ENCODE measurements at places on chromosomes 2 and 18. TPM values are rescaled to one million over a fixed set of nuclear protein-coding genes. Genes with fewer than 3 reads are reported as not detected.

GRCh38 chr2:47697000-47697601 lies 85.8 kb upstream of the MSH6 start:
- peak; percentile 92 for DNase-seq
- peak overlapping the region; percentile 68 for H3K4me3 ChIP-seq
- no peaks in the 10 kb centered on the region for H3K27me3 ChIP-seq
- H3K4me1 ChIP-seq, result peaks cover 95% of the 10 kb centered on the region

DNA sequence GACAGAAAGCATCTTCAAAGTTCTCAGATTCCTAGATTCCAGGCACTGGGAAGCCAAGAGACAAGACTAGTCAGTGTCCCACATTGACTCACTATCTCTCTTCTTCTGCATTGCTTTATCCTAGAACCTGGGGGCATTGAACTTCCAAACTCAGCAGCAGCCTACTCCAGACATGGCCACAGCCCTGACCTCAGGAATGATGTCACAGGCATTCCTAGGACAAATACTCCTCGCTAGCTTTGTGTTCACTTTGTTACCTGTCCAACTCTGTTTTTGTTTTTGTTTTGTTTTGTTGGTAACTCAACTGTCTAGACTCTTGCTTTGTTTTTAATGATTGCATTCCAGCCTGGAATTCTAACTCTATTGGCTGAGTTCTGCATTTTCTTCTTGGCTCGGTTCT lies 449.3 kb upstream of the SPHKAP start:
- DNase-seq, result no peak
- H3K4me3 ChIP-seq, result no peak overlapping the region
- no peak overlapping the region for H3K27ac ChIP-seq
- H3K27me3 ChIP-seq, result no peaks in the 10 kb centered on the region

DNA sequence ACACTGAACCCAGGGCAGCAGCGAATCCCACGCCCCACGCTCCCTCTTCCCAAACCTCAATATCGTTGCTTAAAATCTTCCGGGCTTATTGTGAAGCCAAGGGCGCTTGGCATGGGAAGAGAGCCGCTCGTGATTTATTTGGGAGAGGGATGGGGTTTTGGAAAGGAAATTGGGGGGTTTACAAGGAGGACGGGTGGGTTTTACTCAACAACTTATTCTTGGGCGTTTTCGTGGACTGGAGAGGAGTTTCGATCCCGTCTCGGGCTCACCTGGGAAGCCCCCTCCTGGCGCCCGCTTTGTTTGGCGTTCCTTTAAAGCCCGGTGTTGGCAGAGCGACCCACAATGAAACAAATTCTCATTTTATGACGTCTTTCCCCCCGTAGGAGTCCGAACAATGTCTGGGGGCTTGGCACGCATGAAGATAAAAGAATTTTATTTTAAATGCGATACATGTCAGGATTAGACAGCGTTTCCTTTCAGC lies 135.3 kb downstream of the INSIG2 start:
- no peaks in the 10 kb centered on the region for H3K36me3 ChIP-seq
- peaks cover 10% of the 10 kb centered on the region for H3K4me1 ChIP-seq
- H3K27ac ChIP-seq, result no peak overlapping the region
- no peak for DNase-seq
- H3K27me3 ChIP-seq, result no peaks in the 10 kb centered on the region

DNA sequence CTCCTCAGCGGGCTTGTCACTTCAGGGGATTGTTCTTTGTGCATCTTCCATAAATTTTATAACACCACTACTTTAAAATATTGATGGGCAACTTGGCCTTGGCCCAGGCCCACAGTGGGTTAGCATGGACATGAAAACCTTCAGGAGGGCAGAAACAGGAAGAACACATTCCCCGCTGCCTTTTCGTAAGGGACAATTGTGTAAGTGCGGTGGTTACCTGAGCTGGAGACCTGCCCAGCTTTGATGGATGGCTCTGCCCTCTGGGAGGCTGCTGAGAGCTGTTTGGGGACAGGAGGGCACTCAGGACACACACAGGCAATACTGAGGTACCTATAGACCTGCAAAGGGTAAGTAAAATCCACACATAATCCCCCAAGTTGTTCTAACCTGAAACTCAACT lies 46.8 kb downstream of the FECH start:
- H3K4me1 ChIP-seq, result no peaks in the 10 kb centered on the region
- H3K4me3 ChIP-seq, result no peak overlapping the region
- H3K27ac ChIP-seq, result no peak overlapping the region
- no peaks in the 10 kb centered on the region for H3K36me3 ChIP-seq
- DNase-seq, result no peak

GRCh38 chr2:23312996-23313606 lies 71.9 kb upstream of the KLHL29 start:
- no peak overlapping the region for H3K4me3 ChIP-seq
- H3K4me1 ChIP-seq, result no peaks in the 10 kb centered on the region

GRCh38 chr2:168278424-168278888 lies 31.1 kb upstream of the STK39 start:
- H3K4me1 ChIP-seq, result no peaks in the 10 kb centered on the region
- H3K27ac ChIP-seq, result no peak overlapping the region
- no peaks in the 10 kb centered on the region for H3K36me3 ChIP-seq
- no peak overlapping the region for H3K4me3 ChIP-seq

DNA sequence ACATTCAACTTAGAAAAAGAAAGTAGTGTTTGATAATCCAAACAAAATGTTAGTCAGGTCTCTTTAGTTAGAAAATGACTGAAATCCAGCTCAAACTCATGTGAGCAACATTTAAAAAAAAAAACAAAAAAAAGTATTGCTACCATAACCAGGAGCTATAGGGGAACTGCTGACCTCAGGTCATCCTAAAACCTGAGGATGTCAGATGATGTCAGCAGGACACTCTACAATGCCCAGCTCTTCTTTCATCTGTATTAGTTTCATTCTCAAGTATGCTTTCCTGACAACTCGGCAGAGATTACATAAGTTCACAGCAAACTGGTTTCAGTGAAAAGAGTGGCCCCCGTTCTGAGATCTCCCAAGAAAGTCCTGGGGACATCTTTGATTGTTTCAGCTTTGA lies 4.2 kb upstream of the ESCO1 start:
- H3K36me3 ChIP-seq, result no peaks in the 10 kb centered on the region
- H3K27me3 ChIP-seq, result no peaks in the 10 kb centered on the region
- no peak overlapping the region for H3K4me3 ChIP-seq
- H3K27ac ChIP-seq, result no peak overlapping the region
- peaks cover 17% of the 10 kb centered on the region for H3K4me1 ChIP-seq

DNA sequence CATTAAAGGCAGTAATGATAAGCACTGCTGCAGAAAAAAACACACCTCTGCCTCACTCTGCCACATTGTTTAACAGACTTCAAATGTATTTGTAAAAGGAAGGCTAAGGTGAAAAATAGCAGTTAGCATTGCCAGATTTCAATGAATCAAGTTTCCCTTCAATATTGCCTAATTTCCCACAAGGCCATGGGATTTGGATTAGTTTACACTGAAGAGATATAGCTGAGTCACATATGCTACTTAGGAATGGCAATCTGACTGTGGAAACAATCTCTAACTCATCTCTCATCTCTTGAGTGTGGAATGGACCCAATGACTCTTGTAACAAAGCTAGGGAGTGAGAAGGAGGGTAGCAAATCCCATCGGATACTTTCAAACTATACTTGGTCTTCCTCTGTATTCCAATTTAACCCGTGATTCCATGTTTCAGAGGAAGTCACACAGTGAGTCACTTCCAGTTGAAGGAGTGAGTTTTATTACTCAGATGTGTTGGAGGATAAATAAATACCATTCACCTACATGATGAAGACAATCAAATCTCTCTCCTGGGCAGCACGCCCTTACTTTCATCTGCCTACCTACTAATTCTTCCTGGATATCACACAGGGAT lies 5.1 kb downstream of the B4GALT6 start:
- no peaks in the 10 kb centered on the region for H3K27me3 ChIP-seq
- no peak overlapping the region for H3K4me3 ChIP-seq
- H3K27ac ChIP-seq, result no peak overlapping the region
- H3K4me1 ChIP-seq, result peaks cover 2% of the 10 kb centered on the region
- no peaks in the 10 kb centered on the region for H3K36me3 ChIP-seq
- no peak for DNase-seq

GRCh38 chr2:218366621-218367414 lies 10.2 kb downstream of the CATIP start:
- no peaks in the 10 kb centered on the region for H3K27me3 ChIP-seq
- peak overlapping the region; percentile 67 for H3K4me3 ChIP-seq
- no peaks in the 10 kb centered on the region for H3K36me3 ChIP-seq
- H3K4me1 ChIP-seq, result peaks cover 47% of the 10 kb centered on the region
- H3K27ac ChIP-seq, result no peak overlapping the region

DNA sequence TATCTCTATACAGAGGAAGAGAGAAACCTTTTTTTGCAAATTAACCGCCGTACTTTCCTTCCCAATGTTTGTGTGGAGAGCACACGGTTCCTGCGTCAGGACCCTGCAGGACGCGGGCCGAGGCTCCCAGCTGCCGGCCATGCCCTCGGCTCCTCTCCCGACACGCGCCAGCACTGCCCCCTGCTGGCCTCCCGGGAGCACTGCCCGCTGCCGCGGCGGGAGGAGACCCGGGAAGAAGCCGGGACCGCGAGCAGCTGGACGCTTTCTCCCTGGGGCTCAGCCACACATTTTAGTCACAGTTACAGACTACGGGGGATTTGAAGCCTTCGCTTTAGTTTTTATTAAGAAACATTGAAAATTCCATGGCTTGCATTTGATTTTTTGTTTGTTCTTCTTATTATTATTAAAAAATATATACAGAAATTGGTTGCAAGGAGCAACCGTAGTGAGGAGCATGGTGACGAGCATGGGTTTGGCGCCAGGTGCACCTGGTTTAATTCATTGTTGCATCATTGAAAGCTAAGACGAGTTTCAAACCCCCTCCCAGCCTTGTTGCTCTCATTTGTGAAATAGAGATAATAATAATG lies 401.2 kb downstream of the GALR1 start:
- no peak overlapping the region for H3K27ac ChIP-seq
- H3K36me3 ChIP-seq, result no peaks in the 10 kb centered on the region
- peak; percentile 91 for DNase-seq
- H3K4me1 ChIP-seq, result no peaks in the 10 kb centered on the region
- no peak overlapping the region for H3K4me3 ChIP-seq

GRCh38 chr18:51279367-51279984 lies 82.0 kb upstream of the MEX3C start:
- no peaks in the 10 kb centered on the region for H3K4me1 ChIP-seq
- DNase-seq, result no peak
- no peaks in the 10 kb centered on the region for H3K27me3 ChIP-seq
- H3K4me3 ChIP-seq, result no peak overlapping the region
- no peaks in the 10 kb centered on the region for H3K36me3 ChIP-seq
- H3K27ac ChIP-seq, result no peak overlapping the region

DNA sequence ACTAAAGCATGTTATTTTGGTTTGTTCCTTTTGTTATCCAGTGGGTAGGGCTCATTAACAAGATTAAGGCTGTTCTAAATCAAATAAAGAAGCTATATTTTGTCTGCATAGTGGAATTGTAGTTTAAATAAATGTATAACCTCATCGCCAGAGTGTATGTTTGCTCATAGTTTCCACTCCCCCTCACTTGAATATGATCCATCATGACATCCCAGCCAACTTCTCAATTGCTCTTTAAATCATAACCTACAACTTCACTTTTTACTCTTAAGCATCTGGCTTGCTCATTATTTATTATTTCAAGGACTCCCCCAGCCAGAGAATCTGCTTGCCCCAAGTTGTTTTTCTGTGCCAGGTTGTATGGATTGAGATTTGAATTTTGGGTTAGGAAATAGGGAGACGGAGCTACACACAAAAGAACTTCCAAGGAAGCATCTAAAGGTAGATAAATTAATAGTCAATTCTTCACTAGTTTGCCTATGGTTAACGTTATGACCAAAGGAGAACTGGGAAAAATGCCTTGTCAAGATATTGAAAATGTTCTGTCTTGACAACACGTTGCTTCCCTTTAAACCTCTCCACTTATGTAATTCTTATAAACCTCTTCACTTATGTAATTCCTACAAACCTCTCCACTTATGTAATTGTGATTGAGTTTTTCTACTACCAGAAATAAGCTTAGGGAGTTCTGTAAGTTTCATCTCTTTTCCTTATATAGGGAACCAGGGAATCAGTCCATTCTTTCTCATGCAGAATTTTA lies 55.4 kb upstream of the UPP2 start:
- H3K27ac ChIP-seq, result no peak overlapping the region
- H3K36me3 ChIP-seq, result no peaks in the 10 kb centered on the region
- no peak for DNase-seq
- H3K4me1 ChIP-seq, result no peaks in the 10 kb centered on the region

GRCh38 chr2:7609974-7610373 lies 692.8 kb downstream of the RNF144A start:
- DNase-seq, result no peak
- no peaks in the 10 kb centered on the region for H3K27me3 ChIP-seq
- peaks cover 16% of the 10 kb centered on the region for H3K4me1 ChIP-seq
- no peaks in the 10 kb centered on the region for H3K36me3 ChIP-seq

DNA sequence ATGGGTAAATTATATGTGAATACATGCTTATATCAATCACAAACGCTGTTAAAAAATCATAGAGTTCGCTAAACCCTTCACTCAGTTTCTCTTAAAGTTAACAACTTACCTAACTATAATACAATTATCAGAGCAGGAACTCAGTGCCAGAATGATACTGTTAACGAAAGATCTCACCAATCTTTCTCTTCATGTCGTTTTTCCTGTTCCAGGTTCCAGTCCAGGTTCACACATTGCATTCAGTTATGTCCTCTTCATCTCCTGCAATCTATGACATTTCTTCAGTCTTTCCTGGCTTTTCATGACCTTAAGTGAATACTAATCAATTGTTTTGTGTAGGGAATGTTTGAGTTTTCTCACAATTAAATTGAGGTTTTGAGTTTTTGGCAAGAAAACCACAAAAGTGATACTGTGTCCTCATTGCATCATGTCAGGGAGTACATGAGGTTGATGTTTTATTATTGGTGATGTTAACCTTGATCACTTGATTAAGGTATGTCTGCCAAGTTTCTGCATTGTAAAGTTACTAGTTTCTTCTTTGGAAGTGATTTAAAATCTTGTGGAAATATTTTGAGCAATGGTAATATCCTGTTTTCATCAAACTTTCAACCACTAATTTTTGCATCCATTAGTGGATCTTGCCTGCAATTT lies 131.9 kb downstream of the ESCO1 start:
- DNase-seq, result peak; percentile 37
- H3K27me3 ChIP-seq, result no peaks in the 10 kb centered on the region
- H3K4me1 ChIP-seq, result no peaks in the 10 kb centered on the region
- no peak overlapping the region for H3K4me3 ChIP-seq
- H3K27ac ChIP-seq, result no peak overlapping the region

DNA sequence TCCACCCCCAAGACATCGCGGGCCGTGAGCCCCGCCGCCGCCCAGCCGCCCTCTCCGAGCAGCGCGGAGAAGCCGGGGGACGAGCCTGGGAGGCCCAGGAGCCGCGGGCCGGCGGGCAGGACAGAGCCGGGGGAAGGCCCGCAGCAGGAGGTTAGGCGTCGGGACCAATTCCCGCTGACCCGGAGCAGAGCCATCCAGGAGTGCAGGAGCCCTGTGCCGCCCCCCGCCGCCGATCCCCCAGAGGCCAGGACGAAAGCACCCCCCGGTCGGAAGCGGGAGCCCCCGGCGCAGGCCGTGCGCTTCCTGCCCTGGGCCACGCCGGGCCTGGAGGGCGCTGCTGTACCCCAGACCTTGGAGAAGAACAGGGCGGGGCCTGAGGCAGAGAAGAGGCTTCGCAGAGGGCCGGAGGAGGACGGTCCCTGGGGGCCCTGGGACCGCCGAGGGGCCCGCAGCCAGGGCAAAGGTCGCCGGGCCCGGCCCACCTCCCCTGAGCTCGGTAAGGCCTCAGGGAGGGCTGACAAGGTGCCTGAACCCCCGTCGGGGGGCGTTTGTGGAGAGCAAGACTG lies 14.2 kb downstream of the SPEG start:
- H3K27me3 ChIP-seq, result no peaks in the 10 kb centered on the region
- no peak overlapping the region for H3K27ac ChIP-seq
- no peaks in the 10 kb centered on the region for H3K36me3 ChIP-seq
- peaks cover 7% of the 10 kb centered on the region for H3K4me1 ChIP-seq
- no peak for DNase-seq

Gene ALPI
- not detected for total RNA-seq

Gene CELF4
- not detected for total RNA-seq

Gene MYCN
- total RNA-seq, result not detected

Gene CRYGD
- not detected for total RNA-seq

Gene ADGRF3
- total RNA-seq, result not detected

Measured in Karpas-422 (cell line).